ENCODE measurements at places on chromosomes 4 and X.

DNA sequence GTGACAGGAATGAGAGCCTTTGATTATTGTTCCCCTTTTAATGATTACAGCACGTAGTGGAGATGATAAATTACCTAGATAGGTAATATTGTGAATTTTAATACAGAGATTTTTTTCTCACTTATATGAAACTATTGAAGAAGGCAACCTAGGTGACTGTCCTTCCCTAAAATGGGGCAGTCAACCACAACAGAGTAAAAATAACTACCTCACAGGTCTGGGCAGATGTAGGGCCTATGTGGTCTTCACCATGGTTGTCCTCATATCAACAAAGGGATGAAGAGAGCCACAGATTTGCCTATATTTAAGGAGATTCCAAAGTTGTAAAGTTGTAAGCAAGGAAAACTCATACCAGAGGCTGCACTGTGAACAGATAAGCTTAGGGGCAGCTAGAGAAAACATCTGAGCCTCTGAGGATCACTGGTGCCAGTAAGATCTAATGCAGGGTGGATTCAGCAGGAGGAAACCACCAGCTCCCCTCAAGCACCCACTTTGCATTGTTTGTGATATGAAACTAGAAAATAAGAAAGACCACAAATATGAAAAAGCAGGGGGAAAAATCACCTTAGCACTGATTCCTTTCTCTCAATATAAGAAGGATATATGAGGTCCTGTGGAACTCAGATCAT, 547.9 kb upstream of the GALNTL6 start:
- DNase-seq: no peak

DNA sequence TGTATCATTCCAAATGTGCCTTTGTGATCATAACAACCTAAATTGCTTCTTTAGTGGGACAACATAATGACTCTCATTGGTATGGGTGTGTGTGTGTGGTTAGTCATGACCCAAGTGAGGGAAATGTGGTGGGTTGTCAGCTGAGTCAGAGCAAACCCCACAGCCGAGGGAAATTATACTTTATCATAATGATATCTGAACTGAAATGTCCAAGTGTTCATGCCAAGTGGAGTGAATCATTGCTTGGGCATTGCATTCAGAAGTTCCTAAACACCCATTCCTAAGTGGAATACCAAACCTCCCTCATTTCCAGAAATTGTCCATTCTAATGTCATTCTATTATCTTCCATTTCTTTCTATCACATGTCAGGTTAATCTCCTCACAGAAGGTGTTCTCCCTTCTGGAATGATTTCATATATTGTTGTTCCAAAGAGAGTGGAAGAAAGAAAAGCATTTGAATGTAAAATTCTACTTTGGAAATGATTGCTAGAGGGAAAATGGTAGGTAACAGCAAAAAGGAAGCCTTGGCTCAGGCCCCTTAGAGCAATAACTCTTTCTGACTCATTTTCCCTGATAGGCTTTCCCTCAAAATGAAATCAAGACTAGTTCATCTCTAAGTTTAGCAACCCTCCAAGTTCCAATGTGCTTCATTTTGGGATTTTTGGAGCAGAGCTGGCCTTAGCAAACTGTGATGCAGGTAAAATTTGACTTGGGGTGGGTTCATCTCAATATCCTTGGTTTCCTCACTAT, 230.7 kb upstream of the KCNIP4 start:
- no peak for DNase-seq

- DNase-seq: peak; percentile 44
Measured at GRCh38 chr4:25767877-25768725, 94.7 kb downstream of the SEL1L3 start.

DNA sequence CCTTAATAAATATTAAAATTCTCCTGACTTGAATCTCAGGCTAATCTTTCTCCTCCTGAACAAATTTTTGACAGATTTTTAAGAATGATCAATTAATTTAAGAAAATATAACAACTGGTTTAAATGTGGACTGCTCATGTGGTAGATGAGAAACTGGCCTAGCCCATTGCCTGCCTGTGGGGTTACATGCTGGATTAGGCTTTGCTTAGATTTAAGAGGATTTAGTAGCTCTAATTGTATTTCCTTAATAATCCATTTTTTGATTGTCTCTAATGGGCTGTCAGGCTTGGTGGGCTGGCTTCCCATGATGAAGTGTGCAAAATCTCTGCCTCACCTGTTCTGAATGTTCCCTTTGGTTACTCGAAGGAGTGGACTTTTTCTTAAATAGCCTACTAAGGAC, 27.8 kb upstream of the LIMCH1 start:
- DNase-seq: no peak

DNA sequence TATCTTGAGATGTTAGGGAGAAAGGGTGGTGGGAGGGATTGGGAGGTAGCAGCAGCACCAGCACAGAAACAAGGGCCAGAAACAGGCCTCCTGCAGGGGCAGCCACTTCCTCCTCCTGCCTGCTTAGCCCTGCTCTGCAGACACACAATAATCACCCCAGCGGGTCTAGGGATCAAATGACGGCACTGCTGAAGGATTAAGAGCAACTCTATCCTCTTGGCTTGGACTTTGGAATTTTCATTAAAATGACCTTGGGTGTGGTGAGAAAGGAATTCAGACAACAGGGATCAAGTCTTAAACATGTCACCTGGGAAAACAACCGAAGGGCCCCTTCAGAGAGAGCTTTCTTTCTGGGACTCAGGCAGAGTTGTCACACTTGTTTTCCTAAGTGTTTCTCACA, 353.4 kb downstream of the SPRY1 start:
- DNase-seq: no peak

DNA sequence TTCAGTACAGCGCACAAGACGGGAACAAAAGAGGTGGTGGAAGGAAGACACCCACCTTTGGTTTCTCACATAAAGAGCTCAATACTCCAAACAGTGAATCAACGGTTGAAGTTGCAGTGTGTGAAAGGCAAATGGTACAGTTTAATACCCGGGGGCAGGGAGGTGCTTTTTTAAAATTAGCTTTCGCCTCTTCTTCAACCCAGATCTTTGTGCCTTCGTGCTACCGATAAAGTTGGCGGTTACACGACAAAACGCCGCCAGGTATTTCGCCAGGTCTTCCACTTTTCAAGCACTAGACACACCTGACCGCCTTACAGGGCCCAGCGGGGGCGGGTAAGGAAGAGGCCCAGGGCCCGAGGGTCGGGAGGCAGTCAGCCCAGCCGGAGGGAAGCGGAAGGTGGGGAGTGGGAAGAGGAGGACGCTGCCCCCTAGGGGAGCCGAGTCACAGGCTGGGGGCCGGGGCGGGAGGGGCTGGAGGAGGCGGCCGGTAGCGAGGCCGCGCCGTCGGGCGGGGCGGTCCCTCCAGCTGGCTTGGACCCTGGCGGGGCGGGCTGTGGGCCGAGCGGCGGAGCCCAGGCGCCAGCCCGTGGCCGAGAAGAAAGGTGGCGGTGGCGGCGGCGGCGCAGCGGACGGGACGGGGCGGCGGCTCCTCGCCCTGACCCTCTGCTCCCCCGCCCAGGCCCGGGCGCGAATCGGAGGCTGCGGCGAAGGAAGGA, 16.0 kb downstream of the UTP3 start:
- peak; percentile 53 for DNase-seq

GRCh38 chrX:69674891-69675290, 59.0 kb downstream of the EDA start:
- no peak for DNase-seq

- DNase-seq: no peak
Measured at GRCh38 chr4:57974821-57975220, 864.6 kb upstream of the IGFBP7 start.

GRCh38 chrX:16771483-16772398, 14.5 kb upstream of the TXLNG start:
- no peak for DNase-seq

DNA sequence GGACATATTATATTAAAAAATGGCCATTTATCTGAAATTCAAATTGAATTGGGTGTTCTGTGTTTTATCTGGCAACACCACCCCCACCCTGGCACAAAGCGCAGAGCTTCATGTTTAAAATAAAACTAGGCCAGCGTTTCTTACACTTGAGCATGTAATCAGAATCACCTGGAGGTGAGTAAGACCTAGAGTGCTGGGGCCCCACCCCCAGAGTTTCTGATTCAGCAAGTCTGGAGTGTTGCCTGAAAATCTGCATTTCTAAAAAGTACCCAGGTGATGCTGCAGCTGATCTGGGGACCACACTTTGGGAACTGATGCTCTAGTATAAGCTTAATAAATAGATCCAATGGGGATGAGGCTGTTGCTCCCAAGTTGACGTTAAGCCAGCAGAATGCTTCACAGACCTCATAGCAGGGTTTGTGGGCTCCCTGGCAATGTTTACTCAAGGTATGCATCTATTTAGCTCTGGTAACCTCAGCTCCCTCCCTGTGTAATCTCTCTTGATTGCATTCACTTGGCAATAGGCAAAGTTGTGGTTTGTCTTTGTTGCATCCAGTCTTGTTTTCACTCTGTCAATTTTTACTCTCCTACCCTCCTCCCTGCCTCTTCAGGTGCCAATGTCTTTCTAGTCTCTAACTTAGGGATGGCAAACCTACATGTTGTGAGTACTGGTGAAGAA, 99.8 kb upstream of the TEX13D start:
- DNase-seq: peak; percentile 14

DNA sequence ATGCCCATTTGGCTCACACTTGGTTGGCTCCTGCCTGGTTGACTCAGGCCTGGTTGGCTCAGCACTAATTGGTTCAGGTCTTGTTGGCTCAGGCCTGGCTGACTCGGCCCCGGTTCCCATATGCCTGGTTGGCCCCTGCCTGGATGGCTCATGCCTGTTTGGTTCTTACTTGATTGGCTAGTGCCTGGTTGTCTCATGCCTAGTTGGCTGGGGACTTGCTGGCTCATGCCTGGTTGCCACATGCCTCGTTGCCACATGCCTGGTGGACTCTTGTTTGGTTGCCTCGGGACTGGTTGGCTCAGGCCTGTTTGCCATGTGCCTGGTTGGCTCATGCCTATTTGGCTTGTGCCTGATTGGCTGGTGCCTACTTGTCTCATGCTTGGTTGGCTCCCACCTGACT, 103.7 kb downstream of the APOOL start:
- DNase-seq: no peak

GRCh38 chrX:106963111-106963510, 36.9 kb downstream of the MORC4 start:
- DNase-seq: no peak

DNA sequence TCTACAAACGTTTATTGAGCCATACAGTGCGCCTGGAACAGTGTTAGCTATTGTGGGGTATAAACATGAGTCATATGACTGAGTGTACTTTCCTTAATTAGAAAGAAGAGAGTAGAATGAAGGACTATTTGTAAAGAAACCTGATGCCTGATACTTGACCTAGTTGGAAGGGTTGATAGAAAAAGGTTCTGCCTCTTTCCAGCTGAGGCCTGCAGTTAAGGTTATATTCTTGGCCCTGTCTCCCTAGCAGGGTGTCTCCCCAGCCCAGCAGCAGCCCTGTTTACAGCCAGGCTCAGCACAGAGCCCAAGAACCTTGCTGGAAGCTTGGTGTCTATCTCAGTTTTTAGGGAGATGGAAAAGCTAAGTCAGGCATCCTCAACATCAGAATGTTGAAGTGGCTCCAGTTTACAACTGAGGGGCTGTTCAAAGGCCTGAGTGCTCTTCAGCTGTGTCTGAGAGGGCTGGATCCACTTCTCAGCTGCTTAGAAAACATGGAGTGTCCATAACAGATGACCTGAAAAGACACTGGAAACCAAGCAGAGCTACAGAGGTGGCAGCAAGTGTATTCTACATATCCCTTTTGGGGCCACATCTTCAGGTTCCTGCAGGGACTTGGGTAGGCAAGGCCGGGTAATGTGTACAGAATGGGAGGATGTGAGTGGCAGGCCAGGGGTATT, 21.6 kb downstream of the NYX start:
- DNase-seq: no peak

DNA sequence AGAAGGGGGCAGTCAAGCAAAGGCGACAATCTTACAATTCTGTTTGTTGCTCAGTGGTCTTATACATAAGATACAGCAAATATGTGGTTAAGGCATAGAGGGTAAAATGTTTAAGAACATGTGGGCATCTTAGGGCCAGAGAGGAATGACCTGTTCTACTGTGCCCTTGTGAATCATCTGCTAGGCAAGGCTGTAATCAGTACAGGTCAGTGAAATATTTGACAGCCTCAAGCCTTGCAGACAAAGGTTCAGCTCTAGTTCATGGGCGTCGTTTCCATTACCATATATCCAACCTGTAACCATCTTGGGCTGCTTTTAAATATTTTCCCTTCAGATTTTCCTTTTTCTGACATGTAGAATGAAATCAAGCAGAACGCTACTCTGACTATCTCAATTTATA, 37.3 kb downstream of the AGA start:
- DNase-seq: no peak

DNA sequence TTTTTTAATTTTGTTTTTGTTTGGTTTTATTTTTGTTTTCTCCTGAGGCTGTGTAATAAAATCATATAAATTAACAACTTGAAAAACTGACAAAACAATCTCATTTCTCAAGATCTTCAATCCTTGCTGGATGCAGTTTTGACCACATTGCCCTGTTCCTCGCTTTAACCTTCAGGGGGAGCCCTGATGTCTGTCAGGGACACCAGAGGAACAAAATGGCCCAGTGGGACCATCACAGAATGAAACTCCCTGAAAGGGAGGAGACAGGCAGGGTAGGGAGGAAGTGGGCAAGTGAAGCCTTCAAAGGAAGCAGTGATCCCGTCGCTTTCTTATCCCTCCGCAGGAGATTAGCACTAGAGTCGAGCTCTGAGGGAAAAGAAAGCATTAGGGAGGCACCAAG, 274.9 kb upstream of the LDB2 start:
- no peak for DNase-seq

DNA sequence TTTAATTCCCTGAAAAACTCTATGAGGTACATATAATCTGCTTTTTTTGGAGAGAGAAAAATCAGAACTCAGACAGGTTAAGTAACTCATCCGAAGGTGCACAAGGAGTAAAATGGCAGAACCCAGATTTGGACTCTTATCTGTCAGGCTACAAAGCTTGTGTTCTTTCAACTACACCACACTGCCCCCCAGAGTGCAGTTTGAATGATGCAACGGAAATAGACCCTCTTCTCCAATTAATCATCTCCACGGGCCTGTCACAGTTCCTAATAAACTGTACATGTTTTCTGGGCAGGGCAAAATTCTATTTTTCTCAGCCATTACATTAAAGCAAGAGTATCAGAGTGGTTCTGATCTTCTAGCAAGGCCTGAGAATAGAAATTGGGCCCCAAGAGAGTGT, 35.3 kb upstream of the DCX start:
- DNase-seq: peak; percentile 6

- no peak for DNase-seq
Measured at GRCh38 chr4:91990726-91991125, 313.0 kb upstream of the GRID2 start.

DNA sequence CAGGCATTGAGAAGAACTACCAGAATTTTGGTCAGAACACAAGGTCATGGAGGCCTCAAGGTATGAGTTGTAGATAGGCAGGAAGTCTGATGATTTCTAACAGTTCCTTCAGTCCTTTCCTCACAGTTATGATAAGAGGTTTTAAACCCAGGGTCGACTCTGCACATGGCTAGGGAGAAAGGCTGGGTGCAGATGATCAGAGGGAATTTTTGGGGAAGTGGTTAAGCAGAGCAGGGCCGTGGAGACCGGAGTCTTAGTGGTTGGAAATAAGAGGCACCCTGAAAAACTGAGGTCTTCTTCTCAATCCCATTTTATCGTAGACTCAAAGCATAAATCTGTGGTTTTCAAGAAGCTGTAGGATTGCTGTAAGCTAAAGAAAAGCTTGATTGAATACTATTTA, 118.5 kb upstream of the ANK2 start:
- DNase-seq: no peak

GRCh38 chr4:83340692-83341343, 6.2 kb upstream of the HPSE start:
- peak; percentile 69 for DNase-seq

Data from activated CD4-positive, alpha-beta T cell treated with anti-CD3 and anti-CD28 coated beads, Interleukin-2, amount 10 ng/mL, durations not matched to agents 7 days and 5 days (primary cell).